A549 treated with Mapracorat at 1 μM for 4 hours (cell line): ENCODE measurements at places on chromosomes 1 and 21. TPM values are rescaled to one million over a fixed set of nuclear protein-coding genes. Genes with fewer than 3 reads are reported as not detected.

Gene MPZ
- total RNA-seq: 0.09 to 0.43 TPM (median 0.27 TPM) in 4 of 5 replicates, not detected in the other

Gene HUNK
- 1.3 to 1.5 TPM (median 1.4 TPM) in 5 replicates for total RNA-seq

Gene SPATA46
- not detected in 5 replicates for total RNA-seq

Gene DAB1
- not detected in 5 replicates for total RNA-seq
